ENCODE measurements at places on chromosomes 2 and 18. TPM values are rescaled to one million over a fixed set of nuclear protein-coding genes. Genes with fewer than 3 reads are reported as not detected.

DCDC2C gene
- not detected for total RNA-seq

CYP27A1 gene
- 0.18 TPM for total RNA-seq

DNA sequence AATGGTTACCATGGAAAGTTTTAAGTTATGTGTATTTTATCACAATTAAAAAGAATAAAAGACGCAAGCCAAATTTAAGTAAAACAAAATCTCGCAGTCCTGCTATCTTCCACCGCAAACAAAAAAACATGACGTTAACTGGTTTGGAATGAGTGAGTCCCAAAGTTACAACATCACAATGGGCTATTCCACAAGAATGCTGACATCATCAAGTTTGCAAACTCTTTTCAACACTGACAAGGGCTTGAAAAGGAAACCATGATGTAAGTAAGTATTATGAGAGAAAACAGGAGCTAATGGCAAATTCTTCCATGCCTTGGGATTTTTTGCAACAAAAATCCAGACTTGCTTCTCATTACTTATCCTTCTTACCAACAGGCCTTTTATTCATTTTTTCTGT is 31.1 kb downstream of the SIGLEC15 start:
- DNase-seq = no peak

- DNase-seq = no peak
Measured at GRCh38 chr2:119142824-119143223, 15.7 kb downstream of the C1QL2 start.

DNA sequence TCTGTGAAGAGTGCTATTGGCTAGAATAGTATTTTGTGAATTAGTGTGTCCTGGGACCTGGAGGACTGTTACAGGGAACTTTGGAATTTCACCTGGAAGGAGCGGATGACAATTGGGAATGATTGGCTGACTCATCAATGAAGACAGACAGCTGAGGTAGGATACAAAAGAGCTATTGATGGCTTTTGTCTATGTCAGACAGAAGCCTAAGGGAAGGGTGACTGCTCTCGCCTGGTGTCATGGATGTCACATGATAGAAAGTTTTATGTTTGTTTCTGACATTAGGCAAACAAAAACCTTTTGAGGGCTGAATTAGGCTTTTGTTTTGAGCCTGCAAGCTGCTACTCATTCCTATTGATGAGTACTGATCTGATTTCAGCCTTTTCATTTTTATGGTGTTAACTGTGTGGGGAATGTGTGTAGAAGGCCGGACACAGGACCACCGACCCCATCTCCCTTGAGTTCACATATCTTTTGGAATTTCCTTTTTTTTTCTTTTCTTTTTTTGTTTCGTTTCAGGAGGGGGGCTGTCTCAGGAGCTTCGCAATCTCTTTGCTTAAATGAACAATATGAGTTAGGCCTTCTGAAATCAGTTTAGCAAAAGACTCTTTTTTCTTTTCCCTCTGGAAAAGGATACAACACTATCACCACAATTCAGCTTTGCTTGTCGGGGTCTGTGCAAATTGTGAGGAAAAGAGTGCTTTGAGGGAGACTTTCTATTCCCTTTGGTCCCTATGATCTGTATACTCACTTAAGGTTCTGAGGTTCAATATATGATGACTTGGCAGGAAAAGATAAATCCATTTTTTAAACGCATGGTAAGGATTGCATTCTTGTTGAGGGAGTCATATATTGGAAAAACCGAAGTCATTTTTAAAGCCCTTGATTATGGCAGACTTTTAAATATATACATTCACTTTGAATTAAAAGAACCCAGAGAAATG is 207.9 kb upstream of the FIGN start:
- no peak for DNase-seq

- DNase-seq = no peak
Measured at GRCh38 chr18:22872900-22873537, 60.1 kb upstream of the RBBP8 start.

DNA sequence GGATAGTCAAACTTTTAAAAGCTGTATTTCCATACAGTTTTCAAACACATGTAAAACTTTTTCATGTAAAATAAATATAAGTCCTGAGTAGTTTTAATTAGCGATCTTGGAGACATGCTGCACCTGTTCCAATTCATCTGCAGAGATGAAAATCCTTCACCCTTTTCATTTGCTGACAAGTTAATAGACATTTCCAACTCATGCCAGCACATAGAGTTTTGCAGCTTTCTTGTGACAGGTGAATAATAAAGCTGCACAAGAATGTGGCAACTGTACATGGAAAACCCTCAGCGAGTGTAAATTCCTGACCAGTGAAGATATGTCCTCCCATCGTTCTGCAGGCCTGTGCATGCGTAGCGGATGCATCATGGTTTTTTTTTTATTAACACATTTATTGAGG is 771.4 kb downstream of the TDRD15 start:
- no peak for DNase-seq

Data from HFFc6 (cell line).